ENCODE measurements at places on chromosomes 11 and 22.

DNA sequence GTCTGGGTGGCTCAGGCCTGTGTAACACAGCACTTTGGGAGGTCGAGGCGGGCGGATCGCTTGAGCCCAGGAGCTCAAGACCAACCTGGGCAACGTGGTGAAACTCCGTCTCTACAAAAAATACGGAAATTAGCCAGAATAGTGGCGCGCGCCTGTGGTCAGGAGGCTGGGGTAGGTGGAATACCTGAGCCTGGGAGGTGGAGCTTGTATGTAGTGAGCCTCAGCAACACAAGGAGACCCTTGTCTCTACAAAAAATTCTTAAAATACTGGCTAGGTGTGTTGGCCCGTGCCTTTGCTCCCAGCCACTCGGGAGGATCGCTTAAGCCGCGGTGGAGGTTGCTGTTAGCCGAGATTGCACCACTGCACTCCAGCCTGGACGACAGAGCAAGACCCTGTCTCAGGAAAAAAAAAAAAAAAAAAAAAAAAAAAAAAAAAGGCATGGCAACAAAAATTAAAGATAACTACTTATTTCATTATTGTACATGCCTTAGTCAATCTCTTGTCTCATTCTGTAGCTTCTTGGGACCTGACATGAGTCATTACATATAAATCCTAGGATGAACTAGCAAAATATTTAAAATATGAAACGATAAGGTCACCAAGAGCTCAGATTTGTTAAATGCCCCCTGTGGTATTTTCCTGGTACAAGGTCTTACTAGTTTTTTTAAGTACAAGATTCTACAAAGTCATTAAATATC is 1.1 kb downstream of the TAF1D start:
- peak; percentile 16 for DNase-seq

DNA sequence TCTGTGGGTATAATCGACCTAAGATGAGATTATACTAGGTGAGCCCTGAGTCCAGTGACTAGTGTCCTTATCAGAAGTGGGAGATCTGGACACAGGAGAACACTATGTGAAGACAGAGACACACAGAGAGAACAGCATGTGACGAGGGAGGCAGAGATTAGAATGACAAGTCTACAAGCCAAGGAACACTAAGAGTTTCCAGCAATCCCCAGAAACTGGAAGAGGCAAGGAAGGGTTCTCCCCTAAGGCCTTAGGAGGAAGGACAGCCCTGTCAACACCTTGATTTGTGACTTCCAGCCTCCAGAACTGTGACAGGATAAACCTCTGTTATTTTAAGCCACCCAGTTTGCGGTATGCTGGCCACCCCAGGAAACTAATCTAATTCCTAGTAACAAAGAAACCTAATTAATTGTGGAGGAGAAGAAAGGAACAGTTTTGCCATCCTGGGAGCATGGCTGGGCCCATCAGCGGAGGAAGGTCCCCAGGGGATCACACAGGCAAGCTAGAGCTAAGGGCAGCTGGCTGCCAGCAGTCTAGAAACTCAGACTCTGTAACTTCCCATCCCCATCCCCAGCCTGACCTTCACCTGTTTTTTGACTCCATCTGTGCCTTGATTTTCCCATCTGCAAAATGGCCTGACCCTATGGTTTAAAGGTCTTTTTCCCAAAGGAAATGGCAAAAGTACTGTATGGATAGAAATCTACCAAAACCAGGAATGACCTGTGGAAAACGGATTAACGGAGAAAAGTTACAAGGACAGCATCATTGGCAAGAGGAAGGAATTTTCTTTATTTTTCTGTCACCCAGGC is 10.3 kb upstream of the THOC5 start:
- DNase-seq: no peak

GRCh38 chr22:19889951-19890350 is 35.3 kb upstream of the GNB1L start:
- DNase-seq: no peak

DNA sequence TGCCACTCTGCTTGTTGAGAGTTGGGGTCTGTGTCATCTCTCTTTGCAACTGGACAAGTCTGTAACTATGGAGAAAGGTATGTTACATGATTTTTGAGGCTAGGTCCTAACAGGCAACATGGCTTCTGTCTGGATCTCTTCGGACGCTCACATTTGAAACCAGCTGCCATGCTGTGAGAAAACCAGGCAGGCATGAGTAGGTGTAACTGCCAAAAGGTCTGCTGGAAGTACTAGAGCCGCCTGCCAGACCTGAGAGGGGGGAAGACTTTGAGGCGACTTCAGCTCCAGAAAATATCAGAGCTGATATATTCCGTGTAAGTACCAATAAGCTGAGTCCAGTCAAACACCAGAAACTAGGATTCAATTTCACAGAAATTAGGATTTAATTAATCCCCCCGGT is 579.5 kb downstream of the LRRC4C start:
- no peak for DNase-seq

GRCh38 chr22:48943567-48944432 is 883.9 kb downstream of the BRD1 start:
- DNase-seq: no peak

DNA sequence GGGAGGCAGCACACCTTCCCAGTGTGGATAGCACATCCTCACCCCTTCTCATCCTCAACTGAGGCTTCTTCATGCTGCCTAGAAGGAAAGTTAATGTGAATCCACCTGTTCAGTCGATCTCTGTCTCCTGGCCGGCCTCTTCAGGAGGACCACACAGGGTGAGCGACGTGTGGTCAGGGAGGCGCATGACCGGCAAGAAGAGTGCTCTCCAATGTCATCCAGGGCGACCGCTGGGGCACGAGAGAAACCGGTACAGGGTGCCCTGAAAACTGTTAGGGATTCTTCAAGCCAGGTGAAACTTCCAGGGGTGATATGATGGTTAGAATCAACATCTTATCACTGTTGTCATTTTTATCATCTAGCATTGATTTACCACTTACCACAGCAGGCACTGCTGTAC is 43.0 kb downstream of the IGSF9B start:
- no peak for DNase-seq

DNA sequence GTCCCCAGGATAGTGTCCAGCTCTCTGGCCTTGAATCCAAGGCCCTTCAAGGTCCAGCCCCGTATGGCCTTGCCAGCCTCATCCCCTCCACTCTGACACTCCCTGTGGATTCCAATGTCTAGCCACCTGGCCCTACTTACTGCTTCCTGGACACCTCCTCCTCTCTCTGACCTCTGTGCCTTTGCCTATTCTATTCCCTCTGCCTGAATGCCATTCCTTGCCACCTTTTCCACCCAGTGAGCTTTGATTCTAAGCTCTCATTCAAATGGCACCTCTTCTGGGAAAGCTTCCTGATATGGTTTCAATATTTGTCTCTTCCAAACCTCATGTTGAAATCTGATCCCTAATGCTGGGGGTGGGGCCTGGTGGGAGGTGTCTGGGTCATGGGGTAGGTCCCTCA is 31.9 kb upstream of the TTLL12 start:
- no peak for DNase-seq

DNA sequence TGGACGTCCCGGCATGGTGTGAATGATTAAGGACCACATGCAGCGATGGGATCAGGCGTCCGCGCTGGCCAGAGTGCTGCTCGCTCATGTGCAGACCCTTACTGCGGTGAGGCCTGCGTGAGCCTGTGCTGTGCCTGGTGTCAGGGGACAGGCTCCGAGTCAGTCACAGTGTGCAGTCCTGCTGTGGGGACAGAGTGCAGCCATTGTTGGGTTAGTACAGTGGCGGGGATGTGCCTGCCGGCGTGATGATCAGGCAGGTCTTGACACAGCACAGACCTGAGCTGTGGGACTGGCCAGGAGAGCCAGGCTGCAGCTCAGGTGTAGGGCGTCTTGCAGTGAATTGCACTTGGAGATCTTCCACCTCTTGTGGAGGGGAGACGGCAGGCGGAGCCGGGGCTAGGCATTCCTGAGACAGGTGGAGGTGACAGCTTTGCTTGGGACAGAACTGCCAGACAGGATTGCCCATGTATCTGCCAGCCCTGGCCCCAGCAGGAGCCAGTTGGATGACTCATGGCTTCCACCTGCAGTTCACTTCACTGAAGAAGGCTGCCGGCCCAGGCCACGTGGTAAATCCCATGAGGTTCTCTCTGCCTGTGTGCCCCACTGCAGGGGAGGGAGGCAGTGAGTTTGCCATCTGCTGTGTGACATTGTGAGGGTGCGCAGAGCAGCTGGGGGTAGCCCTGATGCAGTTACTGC is 17.3 kb downstream of the TRMU start:
- no peak for DNase-seq

DNA sequence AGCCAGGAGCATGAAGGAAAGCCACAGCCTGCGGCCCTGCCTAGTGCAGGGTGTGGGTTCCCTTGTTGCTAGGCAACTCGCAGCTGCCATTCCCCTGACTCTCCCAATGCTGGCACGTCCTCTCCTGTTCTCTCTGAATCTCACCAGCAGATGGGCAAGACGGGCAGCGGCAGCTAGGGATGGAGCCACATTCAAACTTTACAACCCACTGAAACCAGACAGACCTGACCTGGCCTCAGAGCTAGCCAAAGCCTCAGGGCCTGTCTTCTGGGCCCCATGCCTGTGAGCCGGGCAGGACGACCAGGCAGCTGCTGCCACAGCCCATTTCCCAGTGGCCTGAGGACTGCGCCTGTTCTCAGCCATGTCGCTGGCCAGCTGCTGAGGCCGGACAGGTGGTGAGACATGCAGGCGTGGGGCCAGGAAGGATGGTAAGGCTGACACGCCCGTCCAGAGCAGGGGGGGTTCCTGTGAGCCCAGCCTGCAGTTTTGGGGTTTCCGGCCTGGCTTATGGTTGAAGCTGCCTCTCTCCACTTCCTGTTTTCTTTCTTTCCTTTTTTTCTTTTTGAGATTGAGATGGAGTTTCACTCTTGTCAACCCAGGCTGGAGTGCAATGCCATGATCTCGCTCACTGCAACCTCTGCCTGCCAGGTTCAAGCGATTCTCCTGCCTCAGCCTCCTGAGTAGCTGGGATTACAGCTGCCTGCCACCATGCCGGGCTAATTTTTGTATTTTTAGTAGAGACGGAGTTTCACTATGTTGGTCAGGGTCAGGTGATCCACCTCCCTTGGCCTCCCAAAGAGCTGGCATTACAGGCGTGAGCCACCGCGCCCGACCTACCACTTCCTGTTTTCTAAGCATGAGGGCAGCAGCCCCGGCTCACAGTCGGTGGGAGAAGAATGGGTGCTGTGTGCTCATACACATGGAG is 4.1 kb downstream of the SUN2 start:
- DNase-seq: no peak

DNA sequence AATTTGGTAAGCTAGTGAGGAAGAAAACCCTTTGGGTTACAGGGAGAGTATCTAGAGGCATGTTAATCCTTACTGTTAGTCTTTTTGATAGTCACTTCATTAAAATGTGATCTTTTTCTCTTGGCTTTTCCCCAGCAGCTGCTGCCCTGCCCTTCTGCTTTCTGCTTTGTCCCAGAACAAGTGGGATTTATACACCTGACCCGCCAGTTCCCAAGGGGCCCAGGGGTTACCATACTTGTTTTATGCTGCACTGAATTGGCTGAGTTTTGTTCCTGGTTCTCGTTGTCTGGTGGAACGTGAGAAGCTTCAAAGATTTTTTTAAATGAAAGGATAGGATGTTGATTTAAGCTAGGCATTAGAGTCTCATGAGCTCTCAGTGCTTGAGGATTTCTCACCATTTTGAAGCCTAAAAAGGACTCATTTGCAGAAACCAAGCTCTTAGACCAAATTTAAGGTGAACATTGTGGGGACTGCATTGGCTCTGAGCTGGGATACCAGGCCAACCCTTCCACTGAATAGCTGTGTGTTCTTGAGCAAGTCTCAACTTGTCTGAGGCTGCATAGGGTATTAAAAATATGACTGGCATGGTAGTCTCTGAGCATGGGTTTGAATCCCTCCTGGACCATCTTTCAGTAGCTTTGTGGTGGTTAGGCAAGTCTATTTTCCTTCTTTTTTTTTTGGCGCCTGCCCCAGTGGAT is 6.6 kb downstream of the LIMK2 start:
- DNase-seq: no peak

GRCh38 chr22:39470451-39471291 is 13.9 kb downstream of the MGAT3 start:
- no peak for DNase-seq

DNA sequence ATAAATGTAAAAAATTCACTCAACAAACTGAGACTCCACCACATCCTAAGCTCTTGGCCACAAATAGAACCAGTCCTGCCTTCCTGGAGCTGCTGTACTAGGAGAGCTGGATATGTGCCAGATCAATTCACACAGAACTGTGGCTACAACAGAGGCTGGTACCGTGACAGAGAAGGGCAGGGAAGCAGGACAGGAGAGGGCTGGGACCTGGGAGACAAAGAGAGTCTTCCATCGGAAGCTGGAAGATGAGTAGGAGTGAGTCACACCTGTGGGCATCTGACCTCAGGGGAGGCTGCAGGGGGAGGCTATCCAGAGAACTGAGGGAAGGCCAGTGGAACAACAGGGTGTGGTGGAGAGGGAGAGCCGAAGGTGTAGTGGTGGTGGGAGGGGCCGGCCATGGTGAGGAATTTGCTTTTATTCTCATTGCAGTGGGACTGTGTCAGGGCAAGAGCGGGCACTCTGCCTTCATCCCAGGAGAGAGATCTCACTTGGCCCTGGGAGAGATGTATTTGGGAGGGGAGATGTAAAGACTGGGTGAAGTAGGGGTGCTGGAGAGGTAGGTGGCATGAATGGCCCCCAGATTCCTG is 1.9 kb upstream of the LTBP3 start:
- no peak for DNase-seq

GRCh38 chr22:43828998-43829782 is 17.1 kb upstream of the EFCAB6 start:
- no peak for DNase-seq

- no peak for DNase-seq
Measured at GRCh38 chr11:72274435-72274834, 30.5 kb upstream of the PHOX2A start.

- no peak for DNase-seq
Measured at GRCh38 chr11:109998921-109999320, 94.3 kb upstream of the ZC3H12C start.

GRCh38 chr11:109864834-109865547 is 228.2 kb upstream of the ZC3H12C start:
- no peak for DNase-seq

- no peak for DNase-seq
Measured at GRCh38 chr11:46106530-46107407, 14.5 kb downstream of the PHF21A start.
